ENCODE measurements at places on chromosomes 2 and 18. TPM values are rescaled to one million over a fixed set of nuclear protein-coding genes. Genes with fewer than 3 reads are reported as not detected.

CERKL gene
- polyA plus RNA-seq: 0.35 TPM

PRSS56 gene
- not detected for polyA plus RNA-seq

DAW1 gene
- polyA plus RNA-seq: 0.71 TPM

GTF2A1L gene
- 0.65 TPM for polyA plus RNA-seq

DTNA gene
- 9.5 TPM for polyA plus RNA-seq

SP140 gene
- polyA plus RNA-seq: 0.70 TPM

HOXD10 gene
- polyA plus RNA-seq: not detected

SKOR2 gene
- polyA plus RNA-seq: not detected

SOWAHC gene
- polyA plus RNA-seq: 7.0 TPM

YPEL5 gene
- 20.7 TPM for polyA plus RNA-seq

KLHL30 gene
- not detected for polyA plus RNA-seq

BOLL gene
- 1.1 TPM for polyA plus RNA-seq

KLF7 gene
- polyA plus RNA-seq: 7.6 TPM

PJVK gene
- polyA plus RNA-seq: 1.6 TPM

NOSTRIN gene
- 1.8 TPM for polyA plus RNA-seq

RAB31 gene
- polyA plus RNA-seq: 34.0 TPM

SYT4 gene
- 3.7 TPM for polyA plus RNA-seq
